A549 treated with CpdA at 1 μM for 4 hours (cell line): ENCODE measurements at places on chromosomes 12 and 14. TPM values are rescaled to one million over a fixed set of nuclear protein-coding genes. Genes with fewer than 3 reads are reported as not detected.

UNC79 gene
- 0.02 TPM in 3 of 5 replicates, not detected in the others for total RNA-seq

TESPA1 gene
- not detected in 5 replicates for total RNA-seq

EXOC3L4 gene
- total RNA-seq, result 0.94 to 1.6 TPM (median 1.5 TPM) in 5 replicates

MAP3K12 gene
- 13.0 to 16.5 TPM (median 14.7 TPM) in 5 replicates for total RNA-seq

FOXN4 gene
- total RNA-seq, result 0.03 to 0.12 TPM in 2 of 5 replicates, not detected in the others

LRRIQ1 gene
- total RNA-seq, result 0.47 to 1.1 TPM (median 0.71 TPM) in 5 replicates

LRFN5 gene
- not detected in 5 replicates for total RNA-seq

AEBP2 gene
- 22.0 to 34.5 TPM (median 24.9 TPM) in 5 replicates for total RNA-seq

SPX gene
- total RNA-seq, result 1.3 to 2.1 TPM (median 2.0 TPM) in 5 replicates

PTGR2 gene
- 7.5 to 10.4 TPM (median 10.2 TPM) in 5 replicates for total RNA-seq

MMP14 gene
- total RNA-seq, result 0.61 to 0.91 TPM (median 0.84 TPM) in 5 replicates

SPTB gene
- 0.75 to 1.1 TPM (median 0.98 TPM) in 5 replicates for total RNA-seq
